CD8-positive, alpha-beta memory T cell (primary cell): ENCODE measurements at places on chromosomes 5 and 9. TPM values are rescaled to one million over a fixed set of nuclear protein-coding genes. Genes with fewer than 3 reads are reported as not detected.

PCDHGB2 gene
- 0.40 TPM for total RNA-seq

RNF224 gene
- total RNA-seq = not detected

CDKN2B-AS1 gene
- total RNA-seq = 0.74 TPM

DNA sequence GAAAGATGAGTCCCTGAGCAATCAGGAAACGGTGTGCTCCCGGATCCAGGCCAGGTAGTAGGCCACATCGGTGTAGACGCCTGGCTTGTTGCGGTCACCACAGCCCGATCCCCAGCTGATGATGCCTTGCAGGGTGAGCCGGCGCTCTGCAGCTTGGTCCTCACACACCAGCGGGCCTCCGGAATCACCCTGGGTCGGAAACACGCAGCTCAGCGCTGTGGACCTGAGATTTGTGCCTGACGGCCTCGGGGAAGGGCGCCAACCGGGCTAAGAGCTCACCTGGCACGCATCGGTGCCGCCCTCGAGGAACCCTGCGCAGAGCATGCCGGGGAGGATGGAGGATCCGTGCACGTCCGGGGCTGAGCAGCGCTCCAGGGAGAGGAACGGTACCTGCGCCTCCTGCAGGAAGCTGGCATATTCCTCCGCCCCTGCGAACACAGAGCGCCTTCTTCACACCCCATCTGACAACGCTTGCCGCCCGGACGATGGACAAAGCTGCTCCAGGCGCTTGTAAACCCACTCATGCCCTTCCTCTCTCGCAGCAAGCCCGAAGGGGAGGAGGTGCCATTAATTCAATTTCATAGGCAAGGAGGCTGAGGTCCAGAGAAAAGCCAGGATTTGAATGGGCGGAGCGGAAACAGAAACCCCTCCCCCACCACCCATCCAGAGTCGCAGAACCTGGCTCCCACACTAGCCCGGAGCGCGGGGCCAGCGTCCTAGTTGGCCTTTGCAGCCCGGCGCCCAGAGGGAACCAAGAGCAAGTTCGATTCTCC lies 2.0 kb upstream of the PFN3 start:
- peak; percentile 45 for DNase-seq
- peaks cover 35% of the 10 kb centered on the region for H3K4me1 ChIP-seq
- peak overlapping the region; percentile 69 for H3K4me3 ChIP-seq
- no peak overlapping the region for H3K27ac ChIP-seq

GRCh38 chr9:128580731-128581130 lies 28.3 kb downstream of the SPTAN1 start:
- no peaks in the 10 kb centered on the region for H3K4me1 ChIP-seq
- no peaks in the 10 kb centered on the region for H3K27me3 ChIP-seq
- no peak overlapping the region for H3K4me3 ChIP-seq
- no peak for DNase-seq
- peaks cover 90% of the 10 kb centered on the region for H3K36me3 ChIP-seq

DNA sequence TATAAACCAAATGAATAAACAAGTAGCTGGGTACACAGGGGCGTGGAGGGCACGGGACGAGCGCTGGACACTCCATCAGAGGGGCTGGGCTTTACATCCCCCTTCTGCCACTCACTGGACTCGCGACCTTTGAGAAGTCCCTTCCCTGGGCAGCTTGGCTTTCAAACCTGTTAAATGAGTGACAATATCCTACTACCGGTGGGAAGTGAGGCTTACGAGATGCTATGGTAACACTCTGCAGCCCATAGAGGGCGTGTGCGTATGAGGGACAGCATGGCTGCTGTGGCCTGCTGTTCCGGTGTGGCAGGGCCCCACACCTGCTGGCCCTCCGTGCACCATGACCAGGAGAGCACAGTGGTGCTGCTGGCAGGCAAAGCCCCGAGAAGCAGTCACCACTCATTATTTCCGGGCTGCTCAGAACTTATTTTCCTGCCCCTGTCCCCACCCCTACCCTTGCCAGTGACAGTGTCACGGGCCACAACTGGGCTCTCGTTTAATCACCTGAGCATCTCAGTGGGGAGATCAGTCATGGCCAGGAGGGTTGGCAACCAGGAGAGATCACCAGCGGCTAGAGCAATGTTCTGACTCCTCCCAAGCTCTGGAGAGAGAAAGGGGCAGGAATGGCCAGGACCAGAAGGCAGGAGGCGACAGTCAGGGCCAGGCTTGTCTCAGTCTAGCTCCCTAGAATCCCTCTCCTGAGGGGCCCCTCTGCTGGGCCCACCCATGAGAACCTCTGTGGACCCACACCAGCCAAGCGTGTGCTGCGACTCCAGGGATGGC lies 10.5 kb downstream of the CLTB start:
- H3K36me3 ChIP-seq = peaks cover 3% of the 10 kb centered on the region
- DNase-seq = no peak
- H3K4me3 ChIP-seq = no peak overlapping the region
